ENCODE measurements at places on chromosomes 2 and 18.
A peak's percentile ranks its signal among the peaks of the same experiment; 100 is the strongest.

GRCh38 chr2:237209885-237210284 is 124.2 kb downstream of the COPS8 start:
- DNase-seq = no peak

DNA sequence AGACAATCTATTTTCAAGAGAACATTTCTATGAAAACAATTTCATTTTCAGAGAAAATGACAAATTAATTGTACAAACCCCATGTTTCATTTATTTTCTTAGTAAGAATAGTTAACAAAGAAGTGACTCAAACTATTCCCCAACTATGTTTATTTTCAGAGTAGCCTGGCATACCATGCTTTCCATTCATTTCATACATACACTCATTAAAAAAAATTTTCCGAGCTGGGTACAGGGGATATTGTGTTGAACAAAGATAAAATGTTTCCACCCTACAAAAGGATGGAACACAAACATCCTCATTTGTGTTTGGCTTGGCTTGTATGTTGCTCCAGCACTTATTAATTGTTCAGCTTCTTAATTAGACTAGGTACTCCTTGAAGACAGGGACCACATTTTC is 331.4 kb downstream of the EXOC6B start:
- no peak for DNase-seq

DNA sequence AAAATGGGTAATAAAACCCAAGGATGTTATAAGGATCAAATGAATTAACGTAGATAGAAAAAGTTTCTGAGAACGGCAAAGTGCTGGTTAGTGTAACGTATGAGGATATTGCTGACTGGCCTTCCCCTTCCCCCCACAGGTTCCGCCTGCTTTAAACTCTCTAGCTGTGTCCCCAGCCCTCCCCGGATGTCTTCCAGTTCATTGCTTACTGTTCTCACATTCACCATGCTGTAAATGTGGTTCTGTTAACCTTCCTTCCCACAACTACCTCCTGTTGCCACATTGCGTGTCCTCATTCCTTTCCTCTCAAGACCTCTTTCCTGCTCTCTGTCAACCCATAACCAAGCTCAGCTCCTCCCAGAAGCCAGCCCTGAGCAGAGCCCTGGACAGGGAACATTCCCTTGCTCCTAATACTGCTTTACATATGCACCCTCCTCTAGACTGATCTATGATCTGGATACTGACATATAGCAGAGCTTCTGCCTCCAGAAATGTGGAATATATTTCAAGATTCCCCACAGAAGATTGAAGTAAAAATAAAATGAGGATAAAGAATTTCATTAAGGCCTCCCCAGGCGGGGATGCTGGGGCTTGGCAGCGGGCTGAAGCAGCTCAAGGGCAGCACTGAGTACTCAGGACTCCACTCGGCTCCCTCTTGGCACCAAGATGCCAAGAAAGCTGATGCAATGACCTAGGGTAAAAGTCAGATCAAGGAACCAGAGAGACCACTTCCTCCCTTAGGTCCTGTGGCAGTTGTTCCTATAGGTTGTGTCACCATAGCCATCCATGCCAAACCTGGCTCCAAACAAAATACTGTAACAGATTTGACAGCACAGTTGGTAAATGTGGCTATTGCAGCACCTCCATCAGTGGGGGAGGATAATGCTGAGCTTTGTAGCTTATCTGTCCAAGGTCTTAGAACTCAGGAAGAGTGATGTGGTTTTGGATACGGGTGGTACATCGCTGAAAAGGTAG is 136.4 kb upstream of the PIK3C3 start:
- no peak for DNase-seq

DNA sequence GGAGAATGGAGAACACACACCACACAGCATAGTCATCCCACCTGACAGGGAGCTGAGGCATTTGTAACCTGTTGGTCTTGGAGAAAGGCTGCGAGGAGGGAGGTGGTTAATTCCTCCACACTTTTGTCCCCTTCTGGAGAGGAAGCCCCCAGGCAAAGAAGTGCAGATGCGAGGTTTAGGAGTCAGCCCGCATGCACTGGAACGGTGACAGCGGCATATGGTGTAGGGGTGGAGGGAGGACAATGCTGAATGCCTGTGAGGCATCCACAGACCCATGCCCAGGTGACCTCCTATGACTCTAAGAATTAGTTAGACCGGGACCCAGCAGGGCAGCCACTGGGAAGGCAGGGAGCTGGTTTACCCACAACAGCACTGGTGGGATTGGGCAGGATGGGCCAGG is 12.2 kb downstream of the SPATA3 start:
- DNase-seq = no peak

DNA sequence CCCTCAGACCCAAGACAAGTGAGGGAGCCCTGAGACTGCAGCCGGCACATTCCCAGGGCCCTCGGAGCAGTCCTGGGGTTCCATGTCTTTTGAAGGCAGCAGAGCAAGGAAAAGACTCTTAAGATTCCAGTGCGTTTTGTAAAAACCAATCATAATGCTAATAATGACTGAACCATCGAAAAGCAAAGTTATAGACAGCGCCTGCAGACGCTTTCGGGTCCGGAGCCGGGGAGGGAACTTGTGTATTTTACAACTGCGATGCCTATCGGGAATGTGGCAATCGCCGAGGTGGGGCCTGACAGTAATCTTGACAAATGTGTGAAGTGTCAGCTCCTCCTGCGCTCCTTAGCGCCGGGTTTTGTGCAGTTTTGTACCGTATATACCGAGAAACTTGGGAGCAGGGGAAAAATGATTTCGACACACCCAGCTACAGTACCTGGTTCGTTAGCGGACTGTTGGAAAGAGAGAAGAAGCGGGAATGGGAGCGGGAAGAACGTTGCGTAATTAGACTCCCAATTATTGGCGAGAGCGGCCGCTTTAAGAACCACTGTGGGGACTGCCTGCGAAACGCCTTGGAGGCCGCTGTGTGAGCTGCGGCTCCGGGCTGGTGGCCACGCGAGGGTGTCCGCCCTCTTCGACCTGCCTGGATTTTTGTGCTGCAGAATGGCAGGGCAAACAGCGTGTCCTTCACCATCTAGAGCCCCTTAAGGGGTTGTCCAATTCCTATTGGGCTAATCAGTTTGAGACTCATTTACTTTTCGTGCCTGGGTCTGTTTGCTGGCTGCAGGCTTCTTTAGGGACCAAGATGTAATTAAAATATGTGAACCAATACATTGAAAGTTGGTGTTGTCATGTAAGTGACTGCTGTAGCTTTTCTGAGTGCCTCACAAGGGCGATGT is 2.4 kb downstream of the EPAS1 start:
- DNase-seq = no peak

DNA sequence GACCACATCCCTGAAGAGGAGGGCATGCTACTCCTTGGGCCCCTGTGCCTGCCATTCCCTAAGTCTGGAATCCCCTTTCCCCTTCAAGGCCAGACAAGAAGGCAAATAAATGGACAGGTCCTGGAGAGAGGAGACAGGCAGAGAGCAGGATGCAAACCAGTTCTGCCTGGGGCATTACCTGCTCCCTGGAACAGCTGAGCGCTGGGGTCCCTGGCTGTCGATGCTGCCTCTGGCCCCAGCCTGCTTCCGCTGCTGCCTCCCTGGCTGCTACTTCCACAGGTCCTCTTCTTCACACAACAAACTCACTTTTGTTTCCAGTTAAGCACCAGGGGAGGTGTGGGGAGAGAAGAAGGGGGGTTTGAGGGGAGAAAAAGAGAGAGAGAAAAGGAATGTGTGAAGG is 53.1 kb downstream of the SLC4A5 start:
- DNase-seq = no peak

DNA sequence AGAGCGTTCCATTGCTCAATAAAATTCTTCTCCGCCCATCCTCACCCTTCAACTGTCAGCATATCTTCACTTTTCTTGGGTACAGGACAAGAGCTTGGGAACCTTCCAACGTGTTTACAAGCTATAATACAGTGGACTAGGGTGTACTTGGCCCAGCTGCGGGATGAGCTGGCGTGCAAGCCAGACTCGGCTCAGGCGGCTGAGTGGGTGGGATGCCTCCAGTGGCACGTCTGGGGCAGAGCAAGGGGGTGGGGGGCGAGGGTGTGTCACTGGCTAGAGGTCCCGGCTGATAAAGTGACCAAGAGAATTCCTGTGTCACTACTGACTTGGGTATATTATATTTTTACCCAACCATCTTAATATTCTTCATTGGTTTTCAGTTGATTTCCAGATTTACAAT is 179.7 kb downstream of the EVA1A start:
- no peak for DNase-seq

DNA sequence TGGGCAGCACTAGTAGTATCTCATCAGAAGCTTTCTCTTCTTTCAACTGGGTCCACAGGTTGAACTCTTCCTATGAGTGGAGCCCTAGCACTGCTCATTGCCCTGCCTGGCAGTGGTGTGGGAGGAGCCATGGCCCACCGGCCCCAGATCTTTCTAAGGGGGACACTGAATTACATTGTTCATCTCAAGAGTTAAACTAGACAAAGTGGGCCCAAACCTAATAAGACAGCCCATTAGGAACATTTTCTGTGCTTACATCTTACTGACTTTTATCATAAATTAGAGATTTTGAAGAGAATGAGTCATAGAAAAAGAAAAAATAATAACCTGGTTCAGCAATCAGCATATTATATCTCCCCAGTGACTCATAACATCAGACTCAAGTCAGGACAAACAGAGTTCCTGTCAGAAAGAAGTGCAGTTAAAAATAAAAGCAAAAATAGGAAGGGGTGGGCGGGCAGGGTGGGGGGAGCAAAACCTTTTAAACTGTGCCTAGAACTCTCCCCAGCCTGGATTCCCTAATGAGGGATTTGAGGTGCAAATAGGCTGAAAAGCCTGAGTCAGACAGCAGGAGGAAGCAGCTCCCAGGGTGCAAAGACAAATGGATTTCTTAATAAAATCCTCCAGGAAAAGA is 161.6 kb upstream of the TRIB2 start:
- no peak for DNase-seq

DNA sequence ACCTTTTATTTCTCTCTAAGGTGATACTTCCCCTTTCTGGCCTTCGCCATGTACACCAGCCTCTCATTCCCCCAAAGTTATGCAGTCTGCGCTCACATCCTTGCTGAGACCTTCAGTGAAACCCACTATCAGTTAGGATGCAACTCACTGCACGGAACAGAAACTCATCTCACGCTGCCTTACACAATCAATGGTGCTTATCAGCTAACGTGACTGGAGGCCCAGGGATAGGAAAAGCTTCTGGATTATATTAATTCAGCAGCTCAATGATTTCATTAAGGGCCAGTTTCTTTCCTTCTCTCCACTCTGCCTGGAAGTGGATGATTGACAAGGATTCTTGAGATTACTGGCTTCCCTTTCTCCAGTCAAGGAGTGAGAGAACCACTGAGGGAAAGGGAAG is 44.8 kb downstream of the CDH2 start:
- DNase-seq = no peak

DNA sequence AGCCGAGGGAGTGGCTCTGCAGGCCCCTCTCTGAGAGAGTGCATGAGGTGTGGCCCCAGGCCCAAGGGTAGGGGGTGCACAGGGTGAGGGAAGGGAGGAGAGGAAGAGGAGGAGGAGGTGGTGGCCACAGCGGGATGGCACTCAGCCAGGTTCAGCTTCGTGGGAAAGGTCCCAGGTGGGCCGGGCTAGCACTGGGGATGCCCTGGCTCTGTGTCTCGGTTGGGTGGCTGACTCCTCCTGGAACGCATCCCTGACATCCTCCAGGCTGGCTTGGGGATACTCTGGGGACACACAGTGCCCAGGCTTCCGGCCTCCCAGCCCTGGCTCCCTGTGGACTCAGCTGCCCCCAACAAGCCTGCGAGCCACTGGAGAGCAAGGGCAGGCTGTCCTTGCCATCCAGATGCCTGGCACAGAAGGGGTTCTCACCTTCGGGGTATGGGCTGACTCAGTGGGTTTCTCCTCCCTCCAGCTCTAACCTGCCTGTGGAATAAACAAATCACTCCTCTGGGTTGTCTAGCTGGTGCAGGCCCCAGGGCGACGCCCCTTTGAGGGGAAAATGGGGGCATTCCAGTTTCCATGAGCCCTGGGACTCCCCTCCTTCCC is 582 bp upstream of the ZAP70 start:
- DNase-seq = peak; percentile 19

- no peak for DNase-seq
Observed at GRCh38 chr2:158795195-158795924, at the start of gene DAPL1. DAPL1 (plus strand) TSS chr2:158795317; CDS start chr2:158795373, 56 bp downstream.

- DNase-seq = no peak
Observed at GRCh38 chr2:95310651-95311050, 13.5 kb downstream of the KCNIP3 start.

GRCh38 chr2:33126552-33126951 is 179.8 kb downstream of the LTBP1 start:
- no peak for DNase-seq
